ENCODE measurements at places on chromosomes 16 and 17. TPM values are rescaled to one million over a fixed set of nuclear protein-coding genes. Genes with fewer than 3 reads are reported as not detected.

Gene MMP28
- 11.0 TPM for total RNA-seq

Gene CMTM2
- total RNA-seq: not detected

Gene SLC16A13
- 1.5 TPM for total RNA-seq

Gene G6PC1
- total RNA-seq: not detected

Gene HBA2
- total RNA-seq: not detected

Gene ETV4
- 1.8 TPM for total RNA-seq

Gene AMFR
- total RNA-seq: 356 TPM
